ENCODE measurements at places on chromosomes 12 and 14.

DNA sequence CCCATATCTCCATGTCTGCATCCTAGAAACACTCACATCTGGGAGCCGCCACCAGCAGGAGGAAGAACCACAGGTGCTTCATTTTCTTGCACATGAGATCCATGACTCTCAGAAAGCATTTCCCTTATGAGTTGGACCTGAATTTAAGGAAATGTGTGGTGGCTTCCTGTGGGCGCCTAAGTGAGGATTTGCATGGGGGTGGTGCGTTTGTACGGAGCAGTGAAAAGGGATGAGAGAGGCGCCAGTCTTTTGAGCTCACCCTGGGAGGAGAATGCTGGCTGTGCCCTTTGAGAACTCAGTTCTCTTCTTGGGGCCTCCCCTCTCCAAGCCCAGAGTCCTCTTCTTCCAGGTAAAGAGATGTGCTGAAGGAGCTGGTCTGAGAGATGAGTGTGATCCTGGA lies 895.7 kb downstream of the TMEM121 start:
- DNase-seq, result no peak

DNA sequence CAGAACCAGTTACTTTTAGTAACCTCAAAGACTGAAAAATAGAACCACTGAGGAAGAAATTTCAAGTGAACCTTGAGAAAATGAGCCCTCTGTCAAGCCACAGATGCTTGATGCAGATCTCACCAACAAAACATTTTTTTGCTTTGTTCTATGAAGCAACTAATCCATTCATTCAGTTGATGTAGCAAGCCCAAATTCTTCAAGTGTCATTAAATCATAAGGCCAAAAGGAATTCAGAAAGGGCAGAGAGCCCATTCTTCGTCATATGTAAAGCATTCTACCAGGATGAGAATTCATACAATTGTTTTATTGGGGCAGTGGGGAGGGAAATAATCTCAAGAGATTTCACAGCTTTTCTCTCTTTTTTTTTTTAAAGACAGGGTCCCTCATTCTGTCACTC lies 218.0 kb upstream of the RGS6 start:
- no peak for DNase-seq

GRCh38 chr14:91258011-91258618 lies 13.6 kb upstream of the GPR68 start:
- no peak for DNase-seq

GRCh38 chr12:47837190-47838171 lies 17.8 kb upstream of the HDAC7 start:
- DNase-seq, result peak; percentile 77

- peak; percentile 33 for DNase-seq
Observed at GRCh38 chr12:111298582-111299436, 70.1 kb downstream of the PHETA1 start.

GRCh38 chr14:75217508-75218206 lies 41.2 kb upstream of the TMED10 start:
- no peak for DNase-seq

DNA sequence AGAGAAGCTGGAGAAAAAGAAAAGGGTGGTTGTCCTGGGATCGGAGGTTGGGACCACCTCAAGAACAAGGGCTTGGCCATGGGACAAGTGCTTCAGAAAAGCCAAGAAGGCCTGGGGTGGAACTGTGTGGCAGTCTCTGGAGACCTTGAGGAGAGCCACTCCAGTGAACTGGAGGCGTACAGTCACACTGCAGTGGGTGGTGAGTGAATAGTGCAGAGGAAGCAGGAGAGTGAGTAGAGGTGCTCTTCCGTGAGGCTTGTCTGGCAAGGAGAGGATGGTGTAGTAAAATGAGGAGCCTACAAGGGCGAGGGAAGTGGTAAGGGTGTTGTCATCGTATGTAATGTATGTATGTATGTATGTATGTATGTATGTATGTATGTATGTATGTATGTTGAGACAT lies 20.9 kb downstream of the RASSF3 start:
- no peak for DNase-seq

- DNase-seq, result no peak
Observed at GRCh38 chr14:95712398-95712797, 1.5 kb downstream of the TCL1A start.

- DNase-seq, result peak; percentile 6
Observed at GRCh38 chr14:60815371-60815770, 80.8 kb downstream of the MNAT1 start.

- DNase-seq, result no peak
Observed at GRCh38 chr12:91870872-91871707, 274.6 kb downstream of the BTG1 start.

- no peak for DNase-seq
Observed at GRCh38 chr12:58408516-58408915, 467.1 kb downstream of the ATP23 start.

GRCh38 chr12:62700091-62700880 lies 233.7 kb downstream of the MON2 start:
- no peak for DNase-seq

DNA sequence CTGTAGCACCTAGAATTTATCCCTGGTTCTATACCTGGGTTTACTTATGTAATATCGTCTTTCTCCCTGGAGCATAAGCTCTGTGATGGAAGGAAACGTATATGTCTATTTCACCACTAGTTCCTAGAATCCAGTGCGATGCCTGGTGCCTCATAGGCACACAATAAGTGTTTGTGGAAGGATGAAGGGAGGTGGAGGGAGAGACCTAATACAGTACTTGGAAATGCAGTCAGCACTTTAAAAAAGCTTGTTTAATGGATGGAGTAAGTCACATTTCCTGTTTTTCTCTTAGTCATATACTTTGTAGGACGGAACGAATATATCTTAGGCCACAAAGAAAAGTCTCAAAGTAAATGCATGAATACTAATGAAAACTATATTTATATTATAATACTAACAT lies 186.5 kb upstream of the HMGA2 start:
- no peak for DNase-seq

- no peak for DNase-seq
Observed at GRCh38 chr12:12428047-12428446, 71.2 kb downstream of the BORCS5 start.

DNA sequence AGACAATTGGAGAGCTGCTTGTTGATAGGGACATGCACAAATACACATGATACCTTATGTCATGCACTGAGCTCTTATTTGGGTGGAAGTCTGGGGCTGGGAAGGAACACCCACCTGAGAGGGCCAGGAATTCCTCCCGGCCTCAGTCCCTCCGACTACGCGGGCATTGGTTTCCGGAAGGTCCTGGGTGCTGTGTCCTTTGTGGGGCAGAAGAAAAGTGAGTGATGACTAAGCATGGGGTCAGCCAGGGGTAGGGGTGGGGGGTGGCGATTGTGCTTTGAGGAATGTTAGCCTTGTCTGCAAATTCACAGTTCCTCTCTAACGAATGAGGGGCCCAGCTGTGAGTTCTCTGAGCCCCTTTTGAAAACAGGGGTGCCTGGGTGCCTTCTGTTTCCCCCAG lies 798 bp downstream of the CELA1 start:
- no peak for DNase-seq

All from Jurkat, Clone E6-1 (cell line).